Stimulated activated naive CD8-positive, alpha-beta T cell treated with anti-CD3 and anti-CD28 coated beads, Interleukin-15, amount 100 ng/mL, for 72 hours (primary cell): ENCODE measurements at places on chromosomes 4 and X.

DNA sequence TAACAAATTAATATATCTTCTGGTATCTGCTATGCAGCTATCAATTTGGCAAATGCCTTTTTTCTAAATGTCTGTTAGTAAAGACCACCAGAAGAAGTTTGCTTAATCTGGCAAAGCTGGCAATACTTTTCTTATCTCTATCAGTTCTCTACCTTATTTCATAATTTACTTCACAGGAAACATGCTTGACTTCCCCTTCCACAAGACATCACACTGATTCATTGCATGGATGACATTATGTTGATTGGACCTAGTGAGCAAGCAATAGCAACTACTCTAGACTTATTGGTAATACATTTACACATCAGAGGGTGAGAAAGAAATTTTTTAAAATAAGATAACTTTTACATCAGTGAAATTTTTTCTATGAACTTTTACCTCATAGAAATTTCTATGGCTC lies 66.0 kb upstream of the RLIM start:
- no peak for DNase-seq

- no peak for DNase-seq
These were observed 67.7 kb upstream of the PJA1 start for GRCh38 chrX:69232945-69233344.

- DNase-seq = no peak
These were observed 127.9 kb upstream of the PCDH18 start for GRCh38 chr4:137660211-137660610.

GRCh38 chrX:153646620-153647373 lies at the start of gene DUSP9:
DUSP9 (plus strand) TSS chrX:153647203; CDS start chrX:153647954, 751 bp downstream.
- DNase-seq = no peak

- no peak for DNase-seq
These were observed 97.5 kb downstream of the ANK2 start for GRCh38 chr4:113146876-113147358.

- DNase-seq = no peak
These were observed 11.3 kb downstream of the GC start for GRCh38 chr4:71772592-71772991.
